ENCODE measurements at places on chromosomes 16 and 17.

GRCh38 chr17:12523244-12523643 is 142.4 kb upstream of the MYOCD start:
- DNase-seq = no peak

DNA sequence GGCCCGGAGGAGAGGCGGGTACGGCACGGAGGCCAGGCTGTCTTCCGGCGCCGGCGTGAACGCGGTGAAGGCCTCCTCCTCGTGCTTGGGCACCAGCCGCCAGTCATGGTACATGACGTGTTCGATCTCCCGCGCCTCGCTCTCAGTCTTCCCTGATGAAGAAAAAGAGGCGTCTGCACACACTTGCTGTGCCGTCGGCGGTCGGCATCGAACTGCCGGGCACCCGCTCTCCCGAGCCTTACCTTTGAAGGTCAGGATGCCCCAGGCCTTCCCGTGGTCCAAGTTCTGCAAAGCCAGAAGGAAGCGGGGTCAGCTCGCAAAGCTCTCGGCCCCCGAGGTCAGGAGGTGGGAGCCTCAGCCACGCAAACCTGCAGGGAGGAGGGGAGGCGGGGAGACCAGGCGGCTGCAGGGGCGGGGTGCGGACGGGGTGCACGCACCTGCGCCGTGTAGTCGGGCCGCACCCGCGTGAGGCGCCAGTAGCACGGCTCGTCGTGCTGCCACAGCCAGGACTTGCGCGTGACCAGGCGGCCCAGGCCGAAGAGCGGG is at the start of gene EME2:
Gene EME2, plus strand, starts transcription at position 449 of the 546 bp plus-strand sequence. CDS start 418 bp downstream, outside the sequence.
- DNase-seq = peak; percentile 50

- no peak for DNase-seq
These were observed 1.9 kb downstream of the EPN3 start for GRCh38 chr17:50534222-50534978.

DNA sequence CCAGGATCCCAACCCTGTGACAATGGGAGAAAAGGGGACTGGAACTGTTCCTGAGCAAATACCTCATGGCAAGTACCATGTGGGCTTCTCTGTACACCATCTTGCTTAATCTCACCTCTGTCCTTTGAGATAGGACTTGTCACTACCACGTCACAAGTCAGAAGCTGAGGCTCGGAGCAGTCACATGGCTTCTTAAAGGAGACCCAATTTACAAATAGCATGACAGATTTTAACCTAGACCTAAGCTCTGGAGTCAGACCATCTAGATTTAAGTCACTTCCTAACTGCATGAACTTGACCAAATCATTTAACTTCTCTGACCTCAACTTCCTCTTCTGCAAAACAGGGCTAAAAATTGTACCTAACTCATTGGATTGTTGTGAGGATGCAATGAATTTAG is 36.0 kb upstream of the CCL1 start:
- no peak for DNase-seq

DNA sequence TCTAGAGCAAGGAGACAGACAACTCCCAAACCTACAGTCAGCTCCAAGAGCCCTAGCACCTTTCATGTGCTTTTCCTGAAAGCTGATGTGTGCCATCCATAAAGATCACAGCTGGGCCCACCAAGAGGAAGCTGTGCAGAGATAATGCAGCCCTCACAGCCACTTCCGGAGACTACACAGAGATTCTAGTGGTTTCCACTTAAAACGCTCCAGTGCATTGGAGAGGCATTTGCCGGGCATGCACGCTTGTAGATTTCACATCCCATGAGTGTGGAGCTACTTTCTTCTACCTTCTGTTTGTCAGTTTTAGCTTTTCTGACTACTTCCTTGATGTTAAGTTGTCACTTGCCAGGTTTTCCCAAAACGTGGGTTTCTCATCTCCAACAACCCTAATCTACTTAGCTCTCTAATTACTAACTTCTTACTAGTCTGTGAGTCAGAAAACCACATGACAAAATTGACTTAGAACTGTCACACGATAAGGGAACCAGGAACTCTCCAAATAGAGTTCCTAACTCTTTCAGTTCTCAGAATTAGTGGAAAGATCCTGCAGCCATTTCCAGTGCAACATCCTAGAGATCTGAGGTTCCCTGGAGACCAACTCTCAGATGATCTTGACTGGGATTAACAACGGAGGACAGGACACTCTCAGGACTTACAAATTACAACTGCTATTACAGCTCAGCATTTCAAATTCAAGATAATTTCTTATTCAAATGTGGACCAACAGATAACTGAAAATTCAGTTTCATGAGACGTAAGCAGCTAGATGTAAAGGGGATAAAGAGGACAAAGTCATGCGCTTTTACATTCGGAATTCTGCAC is 28.6 kb downstream of the PMP22 start:
- DNase-seq = no peak

DNA sequence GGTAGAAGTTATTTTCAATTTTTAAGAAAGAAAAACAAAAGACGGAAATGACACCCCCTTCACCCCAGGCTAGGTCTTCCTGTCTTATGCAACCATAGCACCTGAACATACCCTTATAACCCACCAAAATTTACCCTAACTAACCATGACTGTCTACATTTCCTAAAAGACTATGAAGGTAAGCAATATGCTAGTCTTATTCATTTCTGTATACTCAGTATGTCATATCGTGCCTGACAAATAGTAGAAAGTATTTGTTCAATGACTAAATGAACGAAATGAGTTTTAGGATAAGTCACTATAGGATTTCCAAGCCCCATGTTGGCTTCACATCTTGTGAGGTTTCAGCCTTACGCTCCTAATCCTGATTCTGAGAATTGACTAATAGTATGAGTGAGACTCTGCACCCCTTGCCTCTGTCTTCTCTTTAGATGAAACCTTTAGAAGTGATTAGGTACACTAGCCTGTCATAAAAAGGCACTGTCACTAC is 6.5 kb downstream of the ADAT1 start:
- DNase-seq = no peak

DNA sequence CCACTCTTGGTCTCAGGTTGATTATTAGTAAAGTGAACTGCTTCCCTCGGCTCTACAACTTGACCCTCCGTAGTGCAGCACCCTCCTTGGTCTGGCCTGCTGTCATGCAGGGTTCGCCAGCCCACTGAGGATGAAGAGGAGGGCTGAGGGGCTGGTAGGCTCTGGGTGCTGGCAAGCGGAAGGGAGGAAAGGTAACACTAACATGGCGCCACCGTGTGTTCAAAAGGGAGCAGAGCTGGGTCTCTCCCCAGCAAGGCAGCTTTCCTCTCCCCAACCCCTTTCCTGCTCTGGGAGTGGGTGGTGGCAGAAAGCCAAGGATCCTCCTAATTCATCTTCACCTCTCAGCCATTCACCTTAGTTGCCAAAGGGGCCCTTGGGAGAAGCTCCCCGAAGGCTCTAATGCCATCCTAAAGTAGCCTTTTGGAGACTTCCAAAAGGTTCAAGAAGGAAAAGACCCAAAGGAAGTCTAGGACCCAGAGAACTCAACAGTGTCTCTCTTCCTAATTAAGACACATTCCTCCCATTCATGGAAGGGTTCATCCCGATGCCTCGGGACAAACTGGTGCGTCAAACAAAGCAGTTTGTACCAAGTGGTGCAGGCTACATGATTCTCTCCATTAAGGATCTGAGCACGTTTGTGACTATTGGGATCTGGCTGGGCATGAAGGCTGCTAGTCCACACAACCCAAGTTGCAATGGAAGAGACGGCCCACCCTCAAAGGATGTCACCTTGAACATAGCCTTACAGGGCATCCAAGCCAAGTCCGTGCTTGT is 90.8 kb upstream of the TOB1 start:
- peak; percentile 65 for DNase-seq

GRCh38 chr16:13322336-13322735 is 420.9 kb downstream of the SHISA9 start:
- no peak for DNase-seq

- DNase-seq = no peak
These were observed 7.8 kb upstream of the MYH8 start for GRCh38 chr17:10429421-10430045.

GRCh38 chr17:6940186-6940649 is 55.6 kb upstream of the ALOX12 start:
- no peak for DNase-seq

GRCh38 chr16:89420204-89420603 is 70.2 kb downstream of the ANKRD11 start:
- DNase-seq = no peak

- DNase-seq = no peak
These were observed 82.4 kb downstream of the WNT3 start for GRCh38 chr17:46736100-46736499.

DNA sequence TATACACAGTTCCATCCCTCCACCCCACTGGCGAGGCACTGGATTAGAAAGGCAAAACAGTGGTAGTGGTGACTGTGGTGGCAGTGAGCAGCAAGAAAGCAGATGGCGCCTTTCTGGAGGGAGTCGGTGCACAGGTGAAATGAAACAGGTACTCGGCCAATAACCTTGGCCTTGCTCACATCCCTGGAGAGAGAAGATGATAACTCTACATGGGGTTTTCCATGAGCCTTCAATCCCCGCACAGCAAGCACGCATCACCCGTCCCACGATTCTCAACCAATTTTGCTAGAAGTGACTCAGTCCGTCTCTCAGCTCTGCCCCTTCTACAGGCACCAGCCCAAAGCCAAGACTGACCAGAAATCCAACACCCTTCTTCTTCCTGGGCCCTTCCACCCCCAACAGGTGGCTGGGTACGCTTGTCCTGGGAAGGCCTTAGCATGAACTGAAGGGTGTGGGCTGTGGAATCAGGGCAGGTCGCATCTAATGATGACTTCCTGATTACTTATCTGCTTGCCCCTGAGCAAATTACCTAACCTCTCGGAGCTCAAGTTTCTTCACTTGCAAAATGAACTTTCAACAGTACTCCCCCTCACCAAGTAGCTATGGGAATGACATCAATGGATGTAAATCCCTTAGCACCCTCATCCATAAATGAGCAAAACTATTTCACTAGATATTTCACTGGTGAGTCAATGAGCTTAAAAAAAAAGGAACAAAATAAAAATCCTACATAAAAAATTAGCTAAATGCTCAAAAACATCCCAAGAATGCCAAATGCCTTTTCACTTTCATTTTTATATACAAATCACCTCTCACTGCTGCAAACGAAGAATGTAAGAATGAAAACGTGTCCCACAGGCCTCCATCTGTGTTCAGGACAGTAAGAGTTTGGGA is 18.0 kb downstream of the XPO6 start:
- no peak for DNase-seq

DNA sequence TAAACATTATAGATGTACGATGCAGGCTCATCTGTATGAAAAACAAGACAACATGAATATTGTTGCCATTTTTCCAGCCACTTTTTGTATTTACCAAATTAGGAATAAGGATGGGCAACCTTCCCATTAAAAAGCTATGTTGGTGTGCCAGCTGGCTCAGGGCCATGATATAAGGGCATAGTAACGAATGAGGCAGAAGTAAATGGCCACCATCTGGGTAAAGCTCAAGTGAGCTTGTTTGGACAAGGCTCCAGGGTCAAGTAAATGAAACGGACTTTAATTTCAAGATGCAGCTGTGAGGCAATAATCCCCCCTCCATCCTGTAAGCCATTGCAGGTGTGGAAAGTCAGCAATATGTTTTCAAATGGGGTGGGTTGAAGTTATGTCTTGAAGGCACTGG is 930.9 kb upstream of the CDH8 start:
- DNase-seq = no peak

DNA sequence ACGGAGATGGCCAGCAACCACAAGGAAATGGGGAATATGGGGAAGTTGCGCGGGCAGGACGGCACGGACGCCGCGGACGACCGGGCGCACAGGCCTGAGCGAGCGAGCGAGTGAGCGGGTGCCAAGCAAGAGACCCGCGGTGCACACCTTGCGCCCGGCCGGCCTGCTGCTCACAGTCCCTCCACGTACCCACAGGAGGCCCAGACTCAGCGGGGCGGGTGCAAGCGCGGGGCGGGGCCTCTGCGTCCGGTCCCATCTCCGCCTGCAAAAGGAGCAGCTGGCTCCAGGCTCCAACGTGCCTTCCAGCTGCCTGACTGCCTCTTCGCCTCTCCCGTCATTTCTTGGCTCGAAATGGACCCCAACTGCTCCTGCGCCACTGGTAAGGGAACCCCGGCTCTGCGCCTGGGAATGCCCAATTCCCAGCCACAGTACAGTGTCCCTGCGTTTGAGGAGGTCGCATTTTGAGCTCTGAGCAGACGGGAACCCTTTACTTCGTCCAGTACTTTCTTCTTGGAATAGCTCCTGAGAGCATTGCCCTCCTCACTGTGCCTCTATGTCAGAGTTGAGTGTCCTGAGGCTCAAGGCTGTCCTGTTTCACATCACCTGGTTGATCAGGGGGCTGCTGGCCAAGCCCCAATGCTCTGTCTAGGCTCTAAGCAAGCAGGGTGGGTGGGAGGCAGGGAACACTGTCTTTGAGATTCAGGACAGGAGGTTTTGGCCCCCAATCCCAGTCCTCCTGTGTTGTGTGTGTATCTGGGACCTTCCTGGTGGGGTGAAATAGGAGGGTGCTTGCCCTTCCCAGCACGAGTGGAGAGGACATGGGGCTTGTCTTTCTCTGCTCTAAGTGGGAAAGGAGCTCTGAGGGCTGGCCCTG is 8.1 kb upstream of the MT1E start:
- DNase-seq = no peak

DNA sequence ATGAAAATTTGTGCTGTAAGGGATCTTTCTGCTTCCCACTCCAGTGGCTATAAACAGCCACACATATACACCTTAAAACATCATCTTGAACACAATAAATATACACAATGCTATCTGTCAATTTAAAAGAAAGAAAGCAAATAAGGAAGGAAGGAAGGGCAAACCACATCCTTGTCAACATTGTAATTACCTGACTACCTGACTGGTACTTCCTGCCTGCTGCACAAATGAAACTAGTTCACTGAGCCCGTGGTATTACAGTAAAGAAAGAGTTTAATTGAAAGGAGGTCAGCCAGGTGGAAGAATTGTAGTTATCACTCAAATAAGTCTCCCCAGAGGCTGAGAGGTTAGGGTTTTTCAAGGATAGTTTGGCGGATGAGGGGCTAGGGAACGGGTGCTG is 344.4 kb upstream of the ASIC2 start:
- DNase-seq = no peak

- DNase-seq = no peak
These were observed 248.8 kb downstream of the HS3ST3A1 start for GRCh38 chr17:13352747-13353415.

DNA sequence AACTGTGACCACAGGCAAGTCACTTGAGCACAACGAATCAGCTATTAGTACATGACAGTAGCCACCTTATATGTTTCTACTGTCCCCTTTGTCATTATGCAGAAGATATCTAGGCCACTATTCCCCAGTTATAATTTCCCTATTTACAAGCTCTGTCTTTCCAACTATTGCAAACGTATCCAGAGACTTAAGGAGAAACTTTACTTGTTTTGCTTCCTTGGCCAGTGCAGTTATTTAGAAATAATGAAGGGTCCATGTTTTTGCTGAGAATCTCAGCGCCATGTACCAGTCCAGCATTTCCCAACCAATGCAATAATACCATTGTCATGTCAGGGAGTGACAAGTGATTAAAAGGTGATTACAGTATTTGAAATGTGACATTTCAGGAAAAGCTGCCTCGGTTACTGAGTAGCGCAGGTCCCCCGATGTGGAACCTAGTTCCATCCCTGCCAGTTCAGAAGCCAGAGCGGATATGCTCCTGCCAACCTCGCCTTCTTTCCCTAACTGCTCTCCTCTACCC is 743 bp downstream of the ZNF624 start:
- DNase-seq = no peak

GRCh38 chr17:69828087-69828486 is 246.9 kb upstream of the KCNJ16 start:
- DNase-seq = no peak

GRCh38 chr16:89442990-89443726 is 47.2 kb downstream of the ANKRD11 start:
- DNase-seq = no peak

- DNase-seq = no peak
These were observed 3.1 kb upstream of the WSCD1 start for GRCh38 chr17:6067060-6067459.

Data from DND-41 (cell line).